NCI-H446 (cell line): ENCODE measurements at places on chromosomes 12 and 14.

DNA sequence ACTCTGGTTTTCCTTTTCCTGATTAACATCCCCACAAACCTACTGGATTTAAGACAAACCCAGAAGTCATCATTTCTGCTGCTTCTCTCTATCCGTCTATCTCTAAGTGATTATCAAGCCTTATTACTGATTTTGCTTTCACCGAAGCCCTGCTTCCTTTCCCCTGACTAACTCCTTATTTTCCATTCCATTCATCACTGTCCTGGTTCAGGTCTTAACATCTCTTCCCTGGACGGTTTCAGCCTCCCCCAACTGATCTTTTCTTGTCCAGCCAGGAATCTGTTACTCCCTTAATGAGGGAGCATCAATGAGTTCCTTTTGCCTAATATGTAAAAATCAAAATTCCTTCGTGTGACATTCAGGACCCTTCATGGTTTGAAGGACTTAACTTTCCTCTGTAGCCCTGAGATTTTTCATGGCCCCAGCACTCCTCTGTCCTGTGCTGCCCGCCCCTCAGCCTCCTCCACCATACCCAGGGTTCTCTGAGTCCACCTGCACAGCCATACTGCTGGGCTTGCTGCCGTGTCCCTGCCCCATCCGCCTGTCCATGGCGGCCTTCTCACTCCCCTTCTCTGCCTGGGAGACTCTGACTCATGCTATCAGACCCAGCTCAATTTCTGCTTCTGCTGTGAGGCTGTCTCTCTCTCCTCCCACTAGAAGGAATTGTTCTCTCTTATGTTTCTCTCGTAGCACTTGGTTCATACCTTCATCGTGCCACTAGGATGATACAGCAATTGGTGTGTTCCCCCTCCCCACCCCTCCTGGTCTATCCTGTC, 167.8 kb upstream of the HIF1A start:
- DNase-seq = no peak

- no peak for DNase-seq
These were observed 32.2 kb downstream of the MIA2 start for GRCh38 chr14:39265806-39266524.

DNA sequence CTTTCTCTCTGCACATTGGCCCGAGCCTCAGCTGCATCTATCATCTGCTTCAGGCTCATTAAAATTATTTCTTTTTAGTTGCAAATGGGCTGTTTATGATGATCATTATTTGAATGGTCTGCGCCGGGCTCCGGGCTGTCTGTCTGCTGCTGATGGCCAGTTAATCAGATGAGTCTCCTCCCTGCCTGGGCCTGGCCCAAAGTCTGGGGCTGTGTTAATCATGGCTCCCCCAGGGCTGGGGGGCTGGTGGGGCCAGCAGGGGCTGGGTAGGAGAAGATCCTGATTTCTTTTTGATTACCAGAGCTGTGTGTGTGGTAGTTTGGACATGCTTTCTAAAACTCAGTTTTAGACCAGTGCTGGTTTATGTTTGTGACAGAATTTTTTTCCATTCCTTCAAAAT, 159.1 kb downstream of the PHETA1 start:
- no peak for DNase-seq

- DNase-seq = no peak
These were observed 831 bp upstream of the BTBD7 start for GRCh38 chr14:93333631-93334103.

- DNase-seq = no peak
These were observed 13.3 kb downstream of the DIP2B start for GRCh38 chr12:50518090-50518489.

DNA sequence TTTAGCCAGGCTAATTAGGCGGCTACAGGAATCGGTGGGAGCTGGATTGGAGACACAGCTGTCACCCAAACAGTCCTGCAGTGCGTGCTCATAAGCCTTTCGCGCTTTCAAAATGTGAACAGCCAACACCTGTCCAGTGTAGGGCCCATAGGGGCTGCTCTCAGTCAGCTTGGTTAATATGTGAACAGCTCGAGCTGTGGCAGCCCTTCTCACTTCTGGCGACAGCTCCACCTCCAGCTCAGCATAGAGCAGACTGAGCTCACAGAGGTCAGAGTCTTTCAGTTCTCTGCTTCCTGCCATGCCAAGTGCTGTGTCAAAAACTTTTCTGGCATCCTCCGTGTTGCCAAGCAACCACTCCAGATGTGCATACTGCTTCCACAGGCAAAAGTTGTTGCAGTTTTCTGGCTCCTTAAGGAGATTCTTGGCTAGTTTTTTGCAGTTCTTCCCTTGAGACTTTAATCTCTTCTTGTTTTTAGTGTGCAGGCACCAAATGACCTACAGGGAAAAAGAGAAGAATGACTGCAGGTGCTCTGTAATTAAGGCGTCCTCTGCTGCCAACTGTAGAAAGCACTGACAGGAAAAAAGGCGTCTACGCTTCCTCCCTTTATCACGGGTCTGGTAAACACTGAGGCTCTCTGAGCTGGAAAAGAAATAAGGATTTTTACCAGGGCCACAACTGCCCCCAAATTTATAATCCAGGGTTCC, 32.5 kb downstream of the PSMC1 start:
- no peak for DNase-seq

DNA sequence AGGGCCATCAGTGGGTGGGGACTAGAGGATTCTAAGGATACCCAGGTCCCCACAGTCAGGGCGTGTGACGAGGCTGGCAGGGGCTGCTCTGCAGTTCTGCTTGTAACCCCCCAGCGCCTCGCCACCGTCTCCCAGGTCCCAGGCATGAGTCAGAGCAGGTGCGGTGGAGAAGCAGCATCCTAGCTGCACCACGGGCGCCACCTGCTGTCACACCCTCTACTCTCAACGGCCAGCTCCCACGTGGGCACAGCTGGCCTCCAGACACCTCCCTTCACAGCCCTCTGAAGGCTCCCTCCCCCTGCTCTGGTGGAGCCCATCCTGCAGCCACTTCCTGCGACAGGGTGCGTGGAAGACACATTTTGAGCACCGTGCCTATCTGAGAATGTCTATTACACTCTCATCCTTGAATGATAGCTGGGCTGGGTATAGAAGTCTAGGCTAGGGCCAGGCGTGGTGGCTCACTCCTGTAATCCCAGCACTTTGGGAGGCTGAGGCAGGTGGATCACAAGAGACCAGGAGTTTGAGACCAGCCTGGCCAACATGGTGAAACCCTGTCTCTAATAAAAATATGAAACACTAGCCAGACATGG, 6.9 kb upstream of the NUDT14 start:
- no peak for DNase-seq

GRCh38 chr12:109735825-109736551, 22.4 kb downstream of the FAM222A start:
- no peak for DNase-seq

GRCh38 chr12:88318726-88319125, 176.6 kb downstream of the TMTC3 start:
- DNase-seq = no peak

GRCh38 chr12:51025836-51026638, at the start of gene SLC11A2:
Gene SLC11A2 (minus strand): TSS chr12:51026384. CDS start chr12:51010728, 15,656 bp downstream.
- DNase-seq = peak; percentile 76

DNA sequence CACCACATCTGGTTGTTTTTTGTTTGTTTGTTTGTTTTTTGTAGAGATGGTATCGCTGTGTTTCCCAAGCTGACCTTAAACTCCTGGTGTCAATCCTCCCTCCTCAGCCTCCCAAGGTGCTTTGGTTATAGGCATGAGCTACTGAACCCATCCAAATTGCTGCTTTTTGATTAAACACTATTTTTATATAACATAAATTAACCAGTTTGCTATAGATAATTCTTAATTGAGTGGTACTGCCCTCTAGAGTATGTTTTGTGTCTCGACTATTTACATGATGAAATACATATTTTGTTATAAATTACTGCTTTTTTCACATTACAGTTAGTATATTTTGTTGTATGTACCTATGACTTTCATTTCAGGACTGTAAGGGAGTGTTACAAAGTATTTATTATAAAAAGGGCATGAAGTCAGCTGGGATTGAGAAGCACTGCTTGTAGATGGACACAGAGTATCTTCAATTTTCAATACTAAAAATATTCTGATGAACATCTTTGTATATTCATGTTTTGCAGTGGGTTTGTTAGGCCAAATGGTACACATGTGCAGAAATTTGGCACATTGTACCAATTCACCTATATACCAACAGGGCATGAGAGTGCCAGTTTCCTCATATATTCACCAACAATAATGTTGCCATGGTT, 14.9 kb upstream of the SCAF11 start:
- no peak for DNase-seq

GRCh38 chr14:55302367-55303124, 31.3 kb downstream of the FBXO34 start:
- no peak for DNase-seq

DNA sequence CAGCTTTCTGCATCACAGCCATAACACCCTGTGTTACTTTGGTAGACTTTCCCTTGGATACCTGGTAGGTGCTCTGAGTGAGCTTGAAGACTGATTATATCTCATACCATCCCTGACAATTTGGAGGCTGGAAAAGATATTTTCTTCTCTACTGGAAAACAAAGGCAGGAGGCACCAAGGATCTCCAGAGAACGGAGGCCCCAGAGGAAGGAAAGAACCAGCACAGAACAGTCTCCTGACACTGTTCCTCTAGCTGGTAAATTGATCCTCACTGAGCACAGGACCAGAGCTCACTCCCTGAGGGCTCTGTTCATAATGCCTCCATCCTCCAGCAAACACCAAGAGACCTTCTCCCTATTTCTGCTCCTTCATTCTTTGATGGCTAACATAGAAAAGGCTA, at the start of gene OR11G2:
OR11G2 (plus strand) TSS at position 301 of the 400 bp plus-strand sequence. CDS start 6,542 bp downstream, outside the sequence.
- no peak for DNase-seq

DNA sequence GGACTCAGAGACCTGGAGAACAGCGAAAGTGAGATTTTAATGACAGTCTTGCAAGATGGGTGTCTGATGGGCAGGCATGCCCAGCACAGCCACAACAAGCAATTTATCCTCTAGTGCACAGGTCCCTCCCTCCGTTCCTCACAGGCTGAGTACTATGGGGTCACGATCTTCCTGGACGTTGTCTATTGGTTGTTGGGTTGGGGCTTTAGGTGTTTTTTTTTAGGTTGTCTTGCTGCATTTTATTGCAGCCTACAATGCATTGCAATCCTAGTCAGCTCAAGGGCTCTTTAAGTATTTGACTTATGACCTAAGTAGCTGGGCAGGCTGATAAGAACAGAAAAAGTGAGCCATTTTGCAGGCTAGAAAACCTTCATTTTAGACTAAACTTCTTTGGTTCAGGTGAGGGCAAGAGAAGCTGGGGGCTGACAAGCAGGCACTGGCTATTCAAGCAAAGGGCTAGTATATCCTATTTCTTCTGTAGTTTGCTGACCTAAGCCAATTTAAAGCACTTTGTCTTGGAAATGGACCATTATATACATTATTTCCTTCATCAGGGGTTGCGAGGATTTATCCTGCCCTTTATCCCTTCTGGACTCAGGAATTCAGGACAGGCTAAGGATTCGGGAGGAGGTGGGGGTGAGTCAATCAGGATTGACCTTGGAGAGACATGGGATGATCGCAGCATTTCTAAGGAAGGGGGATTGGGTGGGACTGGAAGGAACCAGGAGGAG, 6.0 kb downstream of the KRT7 start:
- no peak for DNase-seq

GRCh38 chr12:72189266-72189665, 82.9 kb upstream of the TRHDE start:
- no peak for DNase-seq

GRCh38 chr14:64060199-64060545, 207.4 kb downstream of the SYNE2 start:
- DNase-seq = no peak

DNA sequence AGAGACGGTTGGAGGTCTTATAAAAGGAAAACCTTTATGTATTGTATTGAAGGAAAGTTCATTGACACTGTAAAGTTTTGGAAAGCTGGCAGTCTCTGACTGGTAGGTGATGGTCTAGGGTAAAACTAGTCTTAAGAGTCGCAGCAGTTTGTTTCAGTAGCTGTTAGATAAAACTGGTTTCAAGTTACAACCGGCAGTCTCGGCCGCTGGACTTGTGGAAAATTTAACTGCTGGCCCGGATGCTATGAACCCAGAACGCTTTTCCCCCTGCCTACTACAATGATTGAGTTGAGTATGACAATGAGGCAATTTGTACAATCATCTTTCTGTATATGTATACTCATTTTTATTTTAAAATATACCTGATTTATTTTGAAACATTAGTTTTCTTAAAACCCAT, 1426.9 kb downstream of the AACS start:
- DNase-seq = no peak

DNA sequence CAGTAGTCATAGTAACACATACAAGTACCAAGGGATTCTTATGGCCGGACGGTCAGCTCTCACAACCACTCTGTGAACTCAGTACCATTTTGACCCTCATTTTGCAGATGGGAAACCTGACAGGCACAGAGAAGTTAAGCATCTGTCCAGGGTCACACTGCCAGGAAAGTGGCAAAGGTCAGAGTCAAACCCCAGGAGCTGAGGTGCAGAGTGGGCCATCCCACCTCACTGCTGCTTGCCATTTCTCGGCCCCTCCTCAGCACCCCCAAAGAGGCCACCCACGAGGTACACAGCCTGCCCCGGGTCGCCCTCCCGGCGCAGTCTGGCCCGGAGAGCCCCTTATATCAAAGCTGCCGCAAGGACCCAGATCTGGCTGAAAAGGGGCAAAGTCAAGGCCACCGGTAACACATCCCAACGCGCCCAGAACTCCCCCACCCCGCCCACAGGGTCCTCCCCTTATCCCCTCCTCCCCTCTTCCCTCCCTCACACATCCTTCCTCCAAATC, 1.7 kb downstream of the NCOR2 start:
- no peak for DNase-seq

DNA sequence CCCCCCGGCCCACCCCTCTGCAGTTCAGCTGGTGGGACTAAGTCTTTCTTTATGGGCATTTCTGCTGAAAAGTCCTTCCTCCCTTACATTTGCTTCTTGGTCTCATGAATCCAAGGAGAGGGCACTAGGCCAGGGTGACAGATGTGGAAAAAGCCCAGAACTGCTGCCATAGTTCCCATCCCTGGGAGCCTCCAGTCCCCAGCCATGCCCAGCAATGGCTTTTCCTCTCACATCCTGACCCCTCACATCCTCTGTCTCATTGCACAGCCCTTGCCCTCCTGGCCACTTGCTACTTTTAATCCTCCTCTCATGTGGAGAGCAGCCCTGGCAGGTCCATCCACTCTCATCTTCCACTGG, 122.5 kb downstream of the ZFP36L1 start:
- DNase-seq = no peak

GRCh38 chr14:23431486-23431885, 4.0 kb downstream of the MYH7 start:
- DNase-seq = no peak

- DNase-seq = no peak
These were observed 467.8 kb downstream of the NRXN3 start for GRCh38 chr14:78637908-78638475.

- no peak for DNase-seq
These were observed 63.3 kb downstream of the SUSD6 start for GRCh38 chr14:69674546-69675244.

- no peak for DNase-seq
These were observed 9.4 kb downstream of the SPRYD3 start for GRCh38 chr12:53069621-53070410.

DNA sequence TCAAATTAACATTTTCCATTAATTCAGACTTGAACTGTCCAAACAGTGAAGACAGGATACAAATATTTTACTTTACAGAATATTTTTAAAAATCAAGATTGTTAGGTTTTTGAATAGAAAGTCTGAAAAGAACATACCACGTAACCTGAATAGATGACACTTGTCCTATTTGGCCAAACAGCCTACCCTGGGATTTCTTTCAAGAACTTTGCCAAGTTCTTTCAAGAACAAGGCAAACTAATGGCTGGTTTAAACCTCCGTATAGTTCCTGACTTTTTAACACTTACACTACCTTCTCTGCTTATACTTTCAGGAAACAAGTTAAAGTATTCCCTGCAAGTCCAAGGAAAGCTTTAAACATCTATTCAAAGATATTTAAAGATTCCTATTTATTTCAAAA, 35.0 kb downstream of the MAP4K5 start:
- DNase-seq = no peak
